Endodermal cell (in vitro differentiated cells): ENCODE measurements at places on chromosomes 6 and 20. TPM values are rescaled to one million over a fixed set of nuclear protein-coding genes. Genes with fewer than 3 reads are reported as not detected.

ULBP3 gene
- total RNA-seq = 5.4 and 5.8 TPM in 2 replicates

PRKN gene
- 3.5 to 4.8 TPM (median 4.8 TPM) in 3 replicates for total RNA-seq

- peak overlapping the region; percentile 85 for H3K4me3 ChIP-seq
- DNase-seq = peak; percentile 96
- no peaks in the 10 kb centered on the region for H3K4me1 ChIP-seq
- peak overlapping the region; percentile 76 for H3K27ac ChIP-seq
These were observed 44.9 kb downstream of the OR2B2 start for GRCh38 chr6:27867051-27867944.

DNA sequence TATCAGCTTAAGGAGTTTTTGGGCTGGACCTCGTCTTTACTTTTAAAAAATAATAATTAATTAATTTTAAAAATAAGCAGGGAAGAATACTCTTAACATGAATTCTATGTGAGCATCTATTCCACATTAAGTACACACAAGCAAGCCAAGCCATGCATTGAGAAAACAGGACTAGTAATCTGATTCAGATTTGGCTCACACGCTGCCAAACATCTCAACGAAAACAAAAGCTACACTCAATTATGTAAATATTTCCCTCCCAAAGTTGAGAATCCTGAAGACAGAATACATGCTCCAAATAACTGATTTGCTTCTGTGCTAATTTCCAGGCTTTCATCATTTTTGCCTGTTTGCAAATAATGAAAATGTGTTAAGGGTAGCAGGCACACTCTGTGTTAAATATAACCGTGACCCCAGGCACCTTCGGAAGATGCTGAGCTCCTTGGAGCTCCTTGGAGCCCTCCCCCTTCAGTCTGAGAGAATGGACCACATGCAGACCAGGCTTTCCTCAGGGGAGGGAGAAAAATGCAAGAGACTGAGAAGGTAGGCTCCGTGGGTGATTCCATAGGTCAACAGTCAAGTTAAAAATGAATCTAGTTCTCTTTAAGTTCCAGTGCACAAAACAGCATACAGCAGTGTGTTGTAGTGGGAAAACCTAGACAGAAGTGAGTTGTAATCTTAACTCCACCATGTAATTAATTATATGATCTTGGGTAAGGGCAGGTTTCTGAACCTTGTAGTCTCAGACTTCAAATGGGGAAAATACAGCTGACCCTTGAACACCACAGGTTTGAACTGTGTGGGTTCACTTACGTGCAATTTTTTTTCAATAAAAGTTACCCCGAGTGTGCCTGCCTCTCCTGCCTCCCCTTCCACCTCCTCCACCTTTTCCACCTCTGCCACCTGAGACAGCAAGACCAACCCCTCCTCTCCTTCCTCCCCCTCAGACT is 161.3 kb upstream of the RREB1 start:
- no peaks in the 10 kb centered on the region for H3K36me3 ChIP-seq
- H3K4me3 ChIP-seq = no peak overlapping the region
- no peak overlapping the region for H3K27ac ChIP-seq
- DNase-seq = no peak

GRCh38 chr20:51331481-51331880 is 211.0 kb downstream of the NFATC2 start:
- no peaks in the 10 kb centered on the region for H3K27me3 ChIP-seq
- H3K4me1 ChIP-seq = no peaks in the 10 kb centered on the region
- no peak overlapping the region for H3K27ac ChIP-seq
- H3K36me3 ChIP-seq = no peaks in the 10 kb centered on the region

DNA sequence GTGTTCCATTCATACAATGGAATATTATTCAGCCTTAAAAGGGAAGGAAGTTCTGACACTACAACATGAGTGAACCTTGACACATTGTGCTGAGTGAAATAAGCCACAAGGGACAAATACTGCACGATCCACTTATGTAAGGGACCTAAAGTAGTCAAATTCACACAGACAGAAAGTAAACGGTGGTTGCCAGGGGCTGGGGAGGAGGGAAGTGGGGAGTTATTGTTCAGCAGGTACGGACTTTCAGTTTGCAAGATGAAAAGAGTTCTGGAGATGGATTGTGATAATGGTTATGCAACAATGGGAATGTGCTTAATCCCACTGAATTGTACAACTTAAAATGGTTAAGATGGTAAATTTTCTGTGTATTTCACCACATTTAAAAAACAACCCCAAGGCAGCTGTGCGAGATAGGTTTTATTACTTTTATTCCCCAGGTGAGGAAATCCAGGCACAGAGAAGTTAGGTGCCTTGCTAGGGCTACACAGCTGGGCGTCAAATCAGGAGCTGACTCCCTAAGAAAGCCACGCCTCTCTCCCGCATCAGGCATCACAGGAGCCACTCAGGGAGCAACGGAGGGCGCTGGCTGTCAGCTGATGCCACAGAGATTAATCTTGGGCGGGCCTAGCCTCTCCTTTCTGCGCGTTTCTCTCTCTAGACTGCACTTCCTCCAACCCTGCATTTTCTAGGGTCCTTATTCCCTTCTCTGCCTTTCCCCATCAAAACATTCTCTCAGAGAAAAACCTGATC is 9.3 kb upstream of the TRAF3IP2 start:
- H3K27me3 ChIP-seq = no peaks in the 10 kb centered on the region
- H3K4me1 ChIP-seq = peaks cover 5% of the 10 kb centered on the region
- no peak overlapping the region for H3K4me3 ChIP-seq
- DNase-seq = peak; percentile 90

- no peak overlapping the region for H3K27ac ChIP-seq
- no peaks in the 10 kb centered on the region for H3K36me3 ChIP-seq
- no peak for DNase-seq
- no peaks in the 10 kb centered on the region for H3K27me3 ChIP-seq
- H3K4me1 ChIP-seq = no peaks in the 10 kb centered on the region
These were observed 211.5 kb upstream of the PROKR2 start for GRCh38 chr20:5528261-5528660.

DNA sequence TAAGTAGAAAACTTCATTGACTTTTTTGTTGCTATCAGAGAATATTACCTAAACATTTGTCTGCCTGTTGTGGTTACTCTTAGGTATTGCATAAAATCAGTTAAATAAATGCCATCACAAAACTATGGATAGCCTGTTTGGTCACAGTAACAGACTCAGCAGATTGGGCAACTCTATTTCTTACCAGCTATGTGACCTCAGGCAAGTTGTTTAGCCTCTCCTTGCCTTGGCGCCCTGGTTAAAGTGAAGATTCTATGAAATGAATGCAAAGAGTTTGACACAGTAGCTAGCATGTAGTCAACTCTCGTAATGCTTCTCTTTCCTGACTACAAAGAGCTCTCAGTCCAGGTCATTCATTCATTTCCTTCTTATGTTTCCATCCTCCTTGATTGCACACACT is 82.5 kb upstream of the ID4 start:
- H3K27me3 ChIP-seq = no peaks in the 10 kb centered on the region
- no peaks in the 10 kb centered on the region for H3K4me1 ChIP-seq
- H3K4me3 ChIP-seq = no peak overlapping the region
- no peak overlapping the region for H3K27ac ChIP-seq
